ENCODE measurements at places on chromosomes 7 and 10.

- DNase-seq, result no peak
Measured at GRCh38 chr10:48768926-48769325, 84.3 kb downstream of the WDFY4 start.

DNA sequence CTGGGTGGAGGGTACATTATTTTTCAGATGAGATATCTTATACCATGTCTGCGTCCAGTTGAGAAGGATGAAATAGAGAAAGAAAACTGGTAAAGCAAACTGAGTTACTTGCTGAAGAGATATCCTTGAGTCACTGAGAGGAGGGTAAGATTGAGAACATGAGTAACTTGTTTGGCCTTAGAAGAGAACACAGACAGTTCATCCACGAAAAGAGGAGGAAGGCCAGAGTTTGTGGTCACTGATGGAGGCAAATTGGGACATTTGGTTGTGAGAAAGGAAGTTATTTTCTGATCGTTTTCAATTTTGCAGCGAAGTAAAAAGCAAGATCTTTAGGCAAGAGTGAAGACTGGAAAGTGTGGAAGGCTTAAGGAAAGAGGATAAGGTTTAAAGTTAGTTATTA, 15.6 kb downstream of the MBL2 start:
- DNase-seq, result no peak

GRCh38 chr10:132248455-132249225, 59.1 kb downstream of the STK32C start:
- DNase-seq, result no peak

DNA sequence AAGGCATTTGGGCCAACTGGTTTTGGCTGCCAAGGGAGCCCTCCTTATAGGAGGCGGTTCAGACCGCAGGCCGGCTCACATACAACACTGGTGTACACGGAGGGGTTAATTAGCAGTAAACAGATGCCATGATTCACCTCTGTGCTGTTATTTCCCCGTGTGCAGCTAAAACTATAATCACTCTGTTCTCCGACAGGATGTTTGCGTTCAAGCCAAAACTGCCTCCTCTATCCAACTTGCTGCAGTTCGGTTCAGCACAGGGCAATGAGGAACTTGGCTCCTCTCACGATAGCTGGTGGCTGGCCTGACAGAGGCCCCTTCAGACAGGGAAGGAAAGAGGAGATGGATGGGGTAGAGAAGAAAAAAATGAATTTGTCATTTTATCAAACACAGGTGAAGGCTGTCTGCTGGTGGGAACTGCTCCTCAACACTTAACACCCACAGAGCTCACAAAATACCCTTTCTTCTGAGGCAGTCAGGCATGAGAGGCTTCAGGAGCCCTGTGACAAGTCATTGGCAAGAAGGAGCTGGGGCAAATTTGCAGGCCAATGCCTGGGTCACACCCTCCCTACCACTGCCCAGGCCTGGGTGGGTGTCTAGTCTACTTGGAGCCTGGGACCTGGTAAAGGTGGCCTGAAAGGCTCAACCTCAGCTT, 24.0 kb downstream of the KCNMA1 start:
- no peak for DNase-seq

DNA sequence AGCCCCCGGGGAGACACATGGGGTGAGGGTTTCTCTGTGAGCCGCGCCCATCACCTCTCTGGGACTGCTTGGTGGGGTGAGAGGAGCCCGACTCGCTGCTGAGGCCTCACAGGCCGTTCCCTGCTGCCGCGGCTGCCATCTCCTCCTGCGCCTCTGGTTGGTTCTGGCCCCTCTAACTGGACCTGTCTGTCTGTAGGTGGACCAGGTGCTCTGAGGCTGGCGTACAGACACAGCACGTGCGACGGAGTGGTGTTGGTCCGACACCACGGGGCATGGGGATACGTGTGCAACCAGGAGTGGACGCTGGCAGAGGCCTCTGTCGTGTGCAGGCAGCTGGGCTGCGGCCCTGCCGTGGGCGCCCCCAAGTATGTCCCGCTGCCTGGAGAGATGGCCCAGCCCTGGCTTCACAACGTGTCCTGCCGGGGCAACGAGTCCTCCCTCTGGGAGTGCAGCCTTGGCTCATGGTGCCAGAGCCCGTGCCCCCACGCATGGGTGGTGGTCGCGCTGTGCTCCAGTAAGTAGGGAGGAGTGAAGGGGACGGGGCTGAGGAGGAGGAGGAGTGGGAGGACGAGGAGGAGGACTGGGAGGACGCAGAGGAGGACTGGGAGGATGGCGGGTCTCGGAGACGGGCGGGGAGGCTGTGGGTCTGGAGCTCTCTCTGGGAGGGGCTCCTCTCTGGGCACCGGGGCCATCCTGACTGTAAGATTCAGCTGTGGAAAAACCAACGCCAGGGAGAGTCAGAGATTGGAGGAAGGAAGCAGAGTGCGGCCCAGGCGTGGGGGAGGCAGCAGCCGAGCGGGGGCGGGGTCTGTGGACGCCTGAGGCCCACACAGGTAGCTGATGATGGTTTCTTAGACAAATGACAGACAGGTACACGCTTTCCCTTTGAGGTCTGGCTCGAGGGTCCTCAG, 2.6 kb downstream of the SCART1 start:
- DNase-seq, result no peak
